ENCODE measurements at places on chromosomes 5 and 9.
A peak's percentile ranks its signal among the peaks of the same experiment; 100 is the strongest.

DNA sequence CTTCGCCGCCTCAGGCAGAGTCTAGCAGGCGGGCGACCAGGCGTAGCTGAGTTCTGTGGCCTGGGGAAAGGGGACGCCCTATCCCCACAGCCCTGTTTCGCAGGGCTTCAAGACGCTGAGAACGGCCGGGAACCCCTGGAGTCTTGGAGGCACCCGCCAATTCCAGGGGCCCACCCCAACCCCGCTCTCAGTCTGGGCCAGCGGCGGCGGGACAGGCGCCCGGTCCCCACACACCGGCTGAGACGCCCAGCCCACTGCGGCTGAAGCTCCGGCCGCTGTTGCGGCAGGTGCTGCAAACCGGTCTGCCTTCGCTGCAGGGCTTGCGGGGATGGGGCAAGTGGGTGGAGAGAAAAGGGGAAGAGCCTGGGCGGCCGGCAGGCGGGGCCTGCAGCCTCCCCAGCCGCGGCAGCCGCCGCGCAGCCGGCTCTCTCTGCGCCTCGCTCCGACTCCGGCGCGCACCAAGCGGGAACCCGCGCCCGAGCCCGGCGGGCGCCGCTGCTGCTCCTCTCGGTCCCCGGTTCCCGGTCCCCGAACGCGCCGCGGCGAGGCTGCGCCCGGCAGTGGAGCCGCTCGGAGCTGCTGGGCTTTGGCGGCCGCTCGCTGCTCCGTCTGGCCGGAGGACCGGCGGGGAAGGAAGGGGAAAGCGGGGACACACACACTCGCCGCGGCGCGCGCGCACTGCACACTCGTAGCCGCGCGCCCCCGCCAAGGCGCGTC, at the start of gene PIP5K1B:
Gene PIP5K1B, plus strand, starts transcription at position 427 of the 717 bp plus-strand sequence. CDS start 117,375 bp downstream, outside the sequence.
- no peak for DNase-seq

- DNase-seq, result no peak
Observed at GRCh38 chr5:176737746-176738636, 72.4 kb upstream of the UNC5A start.

DNA sequence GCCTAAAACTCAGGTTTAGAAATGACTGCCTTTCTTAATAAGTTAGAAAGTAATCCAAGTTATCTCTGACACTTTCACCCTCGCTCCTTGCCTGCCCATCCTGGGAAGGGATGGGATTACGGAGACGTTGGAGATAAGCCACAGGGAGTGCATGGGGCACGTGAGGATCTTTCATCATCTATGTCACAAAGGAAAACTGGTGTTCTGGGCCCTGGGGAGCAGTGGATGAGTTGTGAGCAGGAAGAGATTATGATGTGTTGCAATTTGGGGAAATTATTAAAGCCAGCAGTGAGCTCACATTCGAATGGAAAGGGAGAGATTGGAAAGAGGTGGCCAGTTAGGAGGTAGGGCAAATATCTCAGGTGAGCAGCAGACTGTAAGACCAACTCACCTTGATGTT, 12.8 kb downstream of the AFAP1L1 start:
- no peak for DNase-seq

- DNase-seq, result no peak
Observed at GRCh38 chr9:129751841-129752801, 721 bp downstream of the PTGES start.

GRCh38 chr9:32877103-32877502, 93.8 kb downstream of the TMEM215 start:
- DNase-seq, result no peak

DNA sequence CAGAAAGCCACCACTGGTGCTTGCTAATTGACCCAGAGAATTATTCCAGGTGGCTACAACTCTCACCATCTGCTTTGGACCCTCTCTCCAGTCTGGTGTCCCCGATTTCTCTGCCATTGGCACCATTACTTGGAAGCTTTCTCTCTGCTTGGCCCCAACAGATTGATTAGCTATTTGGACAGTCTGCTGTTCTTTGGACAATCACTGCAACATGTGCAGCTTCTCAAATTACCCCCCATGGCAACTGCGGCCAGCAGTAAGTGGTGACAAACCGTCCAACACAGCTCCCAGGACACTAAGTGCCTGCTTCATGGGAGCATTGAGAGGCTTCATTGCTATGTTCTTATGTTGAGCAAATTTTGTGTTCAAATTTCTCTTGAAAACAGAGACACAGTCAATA, 309.8 kb downstream of the TAF11L14 start:
- no peak for DNase-seq

- DNase-seq, result no peak
Observed at GRCh38 chr9:127724012-127724411, 8.1 kb downstream of the TTC16 start.

- no peak for DNase-seq
Observed at GRCh38 chr5:157682257-157682656, 10.9 kb downstream of the C5orf52 start.

DNA sequence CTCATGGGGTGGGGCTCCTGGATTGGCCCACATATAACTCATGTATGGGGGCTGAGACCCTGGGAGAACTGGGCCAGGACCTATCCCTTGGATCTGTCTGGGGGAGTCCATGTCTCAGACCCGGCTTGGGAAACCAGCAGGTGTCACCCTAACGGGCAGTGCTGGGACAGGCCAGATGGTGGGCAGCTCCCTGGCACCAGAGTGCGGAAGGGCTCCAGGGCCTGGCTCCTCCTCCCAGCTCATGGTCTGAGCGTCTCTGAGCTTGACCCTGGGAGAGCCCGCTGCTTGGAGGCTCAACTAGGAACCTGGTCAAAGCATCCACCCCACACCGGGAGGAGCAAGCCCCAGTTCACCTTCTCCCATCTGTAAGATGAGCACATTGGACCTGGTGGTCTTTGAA, 15.5 kb upstream of the NCS1 start:
- no peak for DNase-seq

DNA sequence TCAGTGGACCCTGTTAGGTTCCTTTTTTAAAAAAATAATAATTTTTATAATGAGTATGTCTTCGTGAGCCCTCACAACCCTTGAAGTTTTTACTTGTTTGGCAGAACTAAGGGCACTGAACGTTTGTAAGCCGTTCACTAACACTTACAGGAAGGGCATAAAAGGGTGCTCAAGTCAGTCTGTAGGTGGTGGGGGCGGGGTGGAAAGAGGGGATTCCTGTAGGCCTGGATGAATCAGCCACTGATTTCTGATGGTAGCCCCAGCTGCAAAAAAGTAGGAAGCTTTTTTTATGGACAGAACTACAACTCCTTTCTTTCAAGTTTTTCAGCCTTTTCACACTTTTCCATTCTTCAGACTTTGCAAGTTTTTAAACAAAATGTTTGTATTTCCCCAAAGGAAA, 35.8 kb downstream of the PIK3R1 start:
- DNase-seq, result no peak

GRCh38 chr9:132721661-132722060, 51.4 kb downstream of the GTF3C4 start:
- no peak for DNase-seq

DNA sequence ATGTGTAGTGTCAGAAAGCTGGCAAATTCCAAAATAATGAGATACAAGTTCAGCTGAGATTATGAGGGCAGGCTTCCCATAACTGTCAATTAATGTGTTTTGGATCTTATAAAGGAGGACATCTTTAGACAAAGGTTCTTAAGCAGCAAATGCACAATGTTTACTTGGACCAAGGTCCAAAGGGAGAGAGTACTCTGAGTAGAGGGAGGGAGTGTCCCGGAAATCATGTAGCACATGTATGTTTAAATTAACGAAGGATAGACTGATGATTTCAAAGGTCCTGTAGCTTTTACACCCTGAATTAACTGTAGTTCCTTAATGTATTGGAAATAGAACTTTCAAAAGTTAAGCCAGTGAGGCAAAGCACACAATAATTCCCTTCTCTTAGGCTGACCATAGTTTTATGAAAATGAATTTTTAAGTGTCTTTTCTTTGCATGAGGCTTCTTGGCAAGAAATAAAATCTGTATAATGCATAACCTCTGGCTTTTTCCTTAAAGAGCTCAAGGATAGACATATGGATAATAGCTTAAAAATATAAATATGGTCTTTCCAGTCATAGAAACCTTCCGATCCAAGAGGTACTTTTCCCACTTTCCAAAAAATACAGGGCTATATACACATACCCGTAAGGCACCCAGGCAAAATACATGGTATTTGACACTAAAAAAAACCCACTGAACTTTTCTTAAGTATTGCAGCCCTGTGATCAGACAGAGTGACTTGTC, 93.0 kb downstream of the PCSK5 start:
- no peak for DNase-seq

- DNase-seq, result no peak
Observed at GRCh38 chr9:87479801-87480201, 17.9 kb upstream of the DAPK1 start.

DNA sequence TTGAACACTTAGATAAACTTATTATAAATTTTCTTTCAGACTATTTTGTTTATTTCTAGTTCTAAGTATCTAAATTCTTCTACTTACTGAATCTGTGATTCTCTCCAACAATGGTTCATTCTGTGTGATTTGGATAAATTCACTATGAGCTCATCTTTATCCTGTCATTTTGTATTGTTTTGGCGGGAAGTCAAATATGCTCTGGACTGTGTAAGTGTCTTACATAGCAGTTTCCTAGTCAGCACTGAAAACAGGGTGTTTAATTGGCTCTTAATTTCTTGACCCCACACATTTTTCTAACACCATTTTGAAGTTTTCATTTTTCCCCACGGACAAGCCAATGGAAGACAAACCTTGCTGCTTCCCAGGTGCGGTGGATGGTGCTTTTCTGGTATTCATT, 207.0 kb upstream of the ACO1 start:
- DNase-seq, result no peak

GRCh38 chr9:104934691-104935500, 6.9 kb upstream of the ABCA1 start:
- no peak for DNase-seq

- no peak for DNase-seq
Observed at GRCh38 chr5:44384816-44385215, 4.4 kb downstream of the FGF10 start.

DNA sequence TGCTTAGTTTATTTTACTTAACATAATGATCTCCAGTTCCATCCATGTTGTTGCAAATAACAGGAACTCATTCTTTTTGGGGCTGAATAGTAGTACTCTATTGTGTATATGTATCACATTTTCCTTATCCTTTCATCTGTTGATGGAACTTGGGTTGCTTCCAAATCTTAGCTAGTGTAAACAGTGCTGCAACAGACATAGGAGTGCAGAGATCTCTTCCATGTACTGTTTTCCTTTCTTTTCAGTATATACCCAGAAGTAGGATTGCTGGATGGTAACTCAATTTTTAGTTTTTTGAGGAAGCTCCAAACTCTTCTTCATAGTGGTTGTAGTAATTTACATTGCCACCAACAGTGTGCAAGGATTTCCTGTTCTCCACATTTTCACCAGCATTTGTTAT, 138.8 kb upstream of the POC5 start:
- DNase-seq, result no peak

GRCh38 chr5:139543423-139543991, 17.6 kb upstream of the UBE2D2 start:
- peak; percentile 3 for DNase-seq

DNA sequence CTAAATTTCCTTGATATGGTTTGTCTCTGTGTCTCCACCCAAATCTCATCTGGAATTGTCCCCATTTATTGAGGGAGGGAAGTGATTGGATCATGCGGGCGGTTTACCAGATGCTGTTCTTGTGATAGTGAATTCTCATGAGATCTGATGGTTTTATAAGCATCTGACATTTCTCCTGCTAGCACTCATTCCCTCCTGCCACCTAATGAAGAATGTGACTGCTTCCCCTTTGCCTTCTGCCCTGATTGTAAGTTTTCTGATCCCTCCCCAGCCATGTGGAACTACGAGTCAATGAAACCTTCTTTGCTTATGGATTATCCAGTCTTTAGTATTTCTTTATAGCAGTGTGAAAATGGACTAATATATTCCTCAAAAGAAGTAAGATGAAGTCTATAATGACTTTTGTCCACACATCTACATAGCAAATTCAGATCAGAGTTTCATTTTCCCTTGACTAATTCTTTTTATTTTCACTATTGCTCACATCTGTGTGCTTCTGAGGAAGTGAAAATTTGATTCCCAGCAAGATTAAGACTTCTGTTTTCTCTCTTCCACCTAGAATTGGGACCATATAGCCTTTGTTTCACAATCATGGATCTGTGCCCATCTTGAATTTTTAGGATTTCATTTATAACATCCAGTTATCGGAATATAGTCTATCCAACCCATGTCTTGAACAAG, 393.5 kb downstream of the DMAC1 start:
- DNase-seq, result no peak

DNA sequence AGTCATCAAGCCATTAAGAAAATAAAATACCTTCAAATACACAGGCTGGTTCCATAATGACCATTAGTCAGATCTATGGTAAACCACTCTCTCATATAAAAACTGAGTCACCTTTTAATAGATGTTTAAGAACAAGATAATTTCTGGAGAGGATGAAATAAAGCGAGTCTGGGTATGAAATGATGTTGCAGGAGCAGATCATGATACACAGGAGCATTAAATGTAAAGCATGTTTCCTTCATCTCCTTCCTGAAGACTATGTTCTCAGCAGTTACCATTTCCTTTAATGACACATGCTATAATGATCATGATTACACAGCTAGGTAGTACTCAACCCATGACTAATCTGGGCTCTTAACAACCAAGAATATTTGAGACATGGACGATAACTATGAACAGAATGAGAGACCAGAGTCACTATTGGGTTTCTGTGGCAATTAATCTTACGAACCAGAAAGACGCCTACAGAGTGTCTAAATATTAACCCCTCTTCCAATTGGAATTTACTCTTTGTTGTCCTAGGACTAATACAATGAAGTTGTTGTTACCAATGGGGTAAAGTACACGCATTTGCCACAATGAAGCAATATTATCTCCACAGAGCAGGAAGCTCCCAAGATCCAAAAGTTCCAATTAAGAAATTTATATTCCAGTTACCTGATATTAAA, 105.6 kb downstream of the NR6A1 start:
- DNase-seq, result no peak

DNA sequence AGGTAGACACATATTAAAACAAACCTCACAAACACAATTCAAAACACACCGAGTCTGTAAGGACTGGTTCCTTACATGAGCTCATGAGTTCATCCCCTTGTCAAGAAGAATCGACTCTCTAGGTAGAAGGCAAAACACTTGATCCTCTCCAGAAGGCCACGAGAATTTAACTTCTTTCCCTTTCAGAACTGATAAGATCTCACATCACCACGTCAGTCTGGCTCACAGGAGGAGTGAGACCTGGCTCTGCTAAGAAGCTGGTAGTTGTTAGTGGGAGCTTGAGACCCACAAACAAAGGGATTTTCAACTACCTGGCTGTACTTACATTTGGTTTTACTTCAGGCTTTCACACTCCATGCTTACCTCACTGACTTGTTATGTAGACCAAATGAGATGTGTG, 459.2 kb downstream of the ARHGEF28 start:
- DNase-seq, result no peak

GRCh38 chr9:22617156-22617555, 170.5 kb downstream of the DMRTA1 start:
- DNase-seq, result no peak

All from stimulated activated CD4-positive, alpha-beta T cell treated with anti-CD3 and anti-CD28 coated beads, Interleukin-15, amount 100 ng/mL, for 1 hour (primary cell).